ENCODE measurements at places on chromosomes 4 and X. TPM values are rescaled to one million over a fixed set of nuclear protein-coding genes. Genes with fewer than 3 reads are reported as not detected.

The PNMA3 gene
- 0.67 TPM for total RNA-seq

The SERPINA7 gene
- total RNA-seq = not detected

The MAGED4B gene
- 0.32 TPM for total RNA-seq

The DUSP9 gene
- 0.10 TPM for total RNA-seq

The ARSJ gene
- total RNA-seq = not detected

The NHSL2 gene
- total RNA-seq = 0.36 TPM

The PF4V1 gene
- total RNA-seq = not detected

The FAM149A gene
- 0.61 TPM for total RNA-seq

The SLC34A2 gene
- not detected for total RNA-seq

The TEX13D gene
- total RNA-seq = 0.05 TPM

The PRRG3 gene
- not detected for total RNA-seq

The CTAG1B gene
- not detected for total RNA-seq

The MAGEA8 gene
- total RNA-seq = not detected

The RTL5 gene
- 0.29 TPM for total RNA-seq

The FANCB gene
- 17.0 TPM for total RNA-seq

The GIMD1 gene
- total RNA-seq = not detected

The NHS gene
- total RNA-seq = 11.1 TPM

The CSAG2 gene
- total RNA-seq = not detected

The TCEANC gene
- total RNA-seq = 5.0 TPM

The HSFX1 gene
- total RNA-seq = 0.49 TPM

The UCP1 gene
- total RNA-seq = not detected

The FAM184B gene
- total RNA-seq = not detected

The TAPT1 gene
- total RNA-seq = 31.8 TPM

The HPSE gene
- 23.1 TPM for total RNA-seq

The MAGEA9 gene
- total RNA-seq = not detected

The ADH7 gene
- total RNA-seq = not detected

The NMU gene
- not detected for total RNA-seq

The NAP1L2 gene
- total RNA-seq = 1.8 TPM

The SEPSECS gene
- 15.3 TPM for total RNA-seq

The SLAIN2 gene
- total RNA-seq = 79.4 TPM

The GAGE12D gene
- total RNA-seq = not detected

The PABPC1L2B gene
- total RNA-seq = not detected

The ENPP6 gene
- 2.5 TPM for total RNA-seq

The IL3RA gene
- total RNA-seq = 5.3 TPM

The MAGEB1 gene
- total RNA-seq = not detected

The G6PD gene
- total RNA-seq = 74.8 TPM

The TMSB15C gene
- 4.3 TPM for total RNA-seq

The TLR2 gene
- total RNA-seq = 1.0 TPM

The BEND2 gene
- total RNA-seq = not detected

The ZGRF1 gene
- total RNA-seq = 31.0 TPM

The OTUD4 gene
- 80.9 TPM for total RNA-seq

The PAGE2 gene
- not detected for total RNA-seq

The TMEM47 gene
- not detected for total RNA-seq

The DMRTC1 gene
- not detected for total RNA-seq

The FGD1 gene
- total RNA-seq = 0.21 TPM

The DCAF4L1 gene
- total RNA-seq = 0.20 TPM

The PRDM8 gene
- total RNA-seq = 11.9 TPM

The DKC1 gene
- 186 TPM for total RNA-seq

The CXCL9 gene
- 0.10 TPM for total RNA-seq

The KIAA1210 gene
- not detected for total RNA-seq

The ASB5 gene
- not detected for total RNA-seq

The SAGE1 gene
- total RNA-seq = not detected

The TGIF2LX gene
- not detected for total RNA-seq

The SPANXC gene
- total RNA-seq = not detected

The NDUFC1 gene
- 53.1 TPM for total RNA-seq

The SYN1 gene
- 0.22 TPM for total RNA-seq

The SFRP2 gene
- not detected for total RNA-seq

Measured in activated T-helper 1 cell treated with anti-CD3 and anti-CD28 coated beads, Interleukin-12 subunit alpha, Interleukin-12 subunit beta, Interleukin-2, Interleukin-4 antibody, amounts not matched to agents 30 ng/mL and 10 ng/mL and 1 ng/mL, durations not matched to agents 14 hours and 24 hours and 36 hours (primary cell).